Psoas muscle (tissue), 8 donors: ENCODE measurements at places on chromosomes 5 and 9.

GRCh38 chr9:29212397-29213387 is 1639.4 kb upstream of the C9orf72 start:
- peak; percentile 38 for DNase-seq

- no peak for DNase-seq
These were observed 9.3 kb downstream of the CAST start for GRCh38 chr5:96671441-96671840.

DNA sequence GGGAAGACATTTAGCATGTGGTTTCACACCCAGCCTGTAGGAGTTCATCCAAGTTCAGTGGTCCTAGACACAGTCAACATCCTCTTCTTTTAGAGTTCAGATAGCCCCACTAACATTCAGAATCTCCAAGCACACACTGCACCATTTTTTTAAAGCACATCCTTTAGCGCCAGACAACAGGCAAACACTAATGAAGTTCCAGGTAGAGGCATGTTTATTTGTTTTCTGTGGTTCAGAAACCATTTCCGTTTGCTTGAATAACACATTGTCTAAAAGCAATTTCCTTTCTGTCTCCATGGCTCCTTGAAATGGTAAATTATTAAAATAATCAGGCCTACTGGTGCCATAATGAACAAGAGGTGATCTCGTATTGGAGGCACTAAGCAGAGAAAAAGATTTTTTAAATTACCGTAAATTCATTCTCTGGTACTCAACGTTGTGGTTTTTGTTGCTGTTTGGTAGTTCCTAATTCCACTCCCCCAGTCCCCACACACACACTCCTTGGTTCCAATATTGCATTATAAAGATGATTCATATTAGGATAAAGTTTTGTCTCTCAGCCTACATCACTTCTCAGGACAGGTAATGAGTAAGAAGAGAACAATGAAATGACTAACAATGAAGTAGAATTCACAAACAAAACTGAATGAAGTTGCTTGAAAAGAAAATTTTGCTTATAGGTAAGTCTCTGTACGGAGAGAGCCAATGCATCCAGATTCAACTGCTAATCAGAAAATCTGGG is 153.1 kb downstream of the PCSK1 start:
- no peak for DNase-seq

DNA sequence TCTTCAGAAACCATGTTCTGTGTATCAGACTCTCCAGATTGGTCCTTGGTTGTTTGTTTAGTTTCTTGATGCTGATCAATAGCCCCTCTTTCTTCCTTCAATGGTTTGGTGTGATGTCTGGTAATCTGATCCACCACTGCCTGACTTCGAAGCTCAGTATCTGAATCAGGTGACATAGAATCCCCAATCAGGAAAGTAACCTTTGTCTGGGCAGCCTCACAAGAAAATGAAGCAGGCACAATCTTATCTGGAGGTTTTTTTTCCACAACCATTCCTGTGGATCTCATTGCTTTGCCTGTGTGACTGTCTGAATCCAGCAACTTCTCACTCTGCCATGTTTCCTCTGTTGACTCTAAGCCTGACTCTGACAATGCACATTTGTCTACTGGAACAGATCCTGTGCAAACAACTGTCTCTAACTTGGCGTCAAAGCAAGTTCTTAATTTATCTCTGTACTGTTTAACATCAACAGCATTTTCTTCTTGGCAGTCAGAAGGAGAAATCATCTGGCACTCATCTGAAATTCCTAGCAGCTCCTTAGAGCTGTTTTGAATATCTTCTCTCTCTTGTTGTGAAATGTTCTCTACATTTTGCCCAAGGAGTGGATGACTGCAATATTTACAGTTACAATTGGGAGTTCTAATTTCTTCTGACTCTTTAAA is 37.1 kb upstream of the RAPGEF6 start:
- no peak for DNase-seq

GRCh38 chr9:86730163-86730928 is 217.0 kb downstream of the GAS1 start:
- DNase-seq = no peak

DNA sequence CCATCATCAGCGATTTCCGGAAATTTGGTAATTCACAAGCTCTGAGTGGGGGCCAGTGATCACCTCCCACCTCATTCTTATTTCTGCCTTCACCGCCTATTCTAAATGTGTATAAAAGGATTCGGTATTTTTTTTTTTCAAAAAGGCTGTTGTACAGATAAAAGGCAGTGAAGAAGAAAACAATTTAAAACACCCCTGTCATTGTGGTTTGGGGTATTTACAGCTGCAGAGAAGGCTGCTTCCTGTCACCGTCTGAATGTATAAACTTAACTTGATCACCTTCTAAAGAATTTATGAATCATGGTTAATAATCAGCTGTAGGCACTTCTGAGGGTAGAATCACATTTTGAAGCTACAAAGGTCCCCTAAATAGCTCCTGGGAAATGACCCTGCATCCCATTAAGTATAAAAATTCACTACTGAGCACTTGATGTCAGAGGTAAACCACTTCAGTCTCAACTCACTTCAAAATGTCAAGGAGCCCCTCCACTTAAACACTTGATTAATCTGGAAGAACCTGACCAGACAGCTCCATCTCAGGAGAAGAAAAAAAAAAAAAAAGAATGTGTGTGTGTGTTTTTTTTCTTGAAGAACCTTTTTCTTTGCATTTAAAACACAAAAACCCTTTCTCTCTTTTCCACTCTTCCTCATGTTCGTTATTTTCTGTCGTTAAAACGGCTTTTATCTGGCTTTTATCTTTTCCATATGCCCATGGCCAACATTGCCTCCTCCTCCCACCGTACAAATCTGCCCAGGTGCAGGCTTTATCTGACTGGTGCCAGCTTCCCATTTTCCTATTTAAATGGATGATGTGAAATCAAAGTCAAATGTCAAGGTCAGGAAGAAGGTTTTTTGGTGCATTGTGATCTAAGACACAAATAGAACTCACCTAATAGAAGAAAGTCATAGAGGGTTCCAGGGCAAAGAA is 291.2 kb downstream of the IRX1 start:
- DNase-seq = no peak

GRCh38 chr5:15807871-15808270 is 307.9 kb downstream of the FBXL7 start:
- peak; percentile 21 for DNase-seq

- DNase-seq = no peak
These were observed 10.1 kb downstream of the NPR2 start for GRCh38 chr9:35801328-35802128.

GRCh38 chr5:66285343-66285922 is 141.3 kb downstream of the SREK1 start:
- no peak for DNase-seq

GRCh38 chr5:51997949-51998348 is 614.7 kb downstream of the ISL1 start:
- no peak for DNase-seq

DNA sequence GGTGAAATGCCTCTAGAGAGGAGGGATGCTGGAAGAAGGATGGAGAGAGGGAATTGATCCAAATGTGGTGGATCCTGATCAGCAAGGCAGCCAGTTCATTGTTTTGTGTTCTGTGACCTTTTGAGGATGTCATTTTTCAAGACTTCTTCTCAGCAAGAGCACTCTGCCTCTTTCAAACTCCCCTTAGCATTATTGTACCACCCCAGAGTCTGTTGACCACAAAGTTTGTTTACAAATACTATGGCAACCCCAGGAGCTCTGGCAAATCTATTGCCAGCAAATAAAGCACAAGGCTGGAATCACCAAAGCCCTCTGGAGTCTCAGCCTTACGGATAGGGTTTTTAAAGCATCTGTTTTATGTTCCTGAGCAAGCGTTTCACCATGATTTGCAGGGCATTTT is 76.2 kb upstream of the SLC1A3 start:
- DNase-seq = no peak

- DNase-seq = no peak
These were observed 62.7 kb downstream of the EPB41L4A start for GRCh38 chr5:112356178-112356956.

- DNase-seq = no peak
These were observed 1.2 kb downstream of the JAK2 start for GRCh38 chr9:4986296-4986695.

- no peak for DNase-seq
These were observed 103.6 kb downstream of the HSPA4 start for GRCh38 chr5:133155326-133155969.

GRCh38 chr9:20253635-20254034 is 368.7 kb downstream of the MLLT3 start:
- DNase-seq = no peak

- no peak for DNase-seq
These were observed 1.8 kb downstream of the FEM1C start for GRCh38 chr5:115542651-115543364.

DNA sequence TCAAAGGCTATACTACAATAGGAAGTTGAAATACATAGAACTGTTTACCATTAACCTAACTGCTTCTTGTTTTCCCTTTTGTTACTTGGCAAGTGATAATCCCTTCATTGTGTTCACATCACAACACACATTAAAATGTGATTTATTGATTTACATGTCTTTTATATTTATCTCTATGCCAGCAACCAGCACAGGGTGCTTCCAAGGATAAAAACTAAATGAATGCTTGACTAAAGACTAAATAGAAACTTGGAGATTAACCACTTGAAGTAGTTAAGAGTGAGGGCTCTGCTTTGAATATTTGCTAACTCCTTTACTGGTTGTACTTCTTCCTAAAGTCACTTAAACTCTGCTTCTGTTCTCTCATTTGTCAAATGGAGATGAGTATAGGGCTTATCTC is 1730.6 kb downstream of the EFNA5 start:
- DNase-seq = no peak

GRCh38 chr5:96004754-96005153 is 43.1 kb upstream of the ELL2 start:
- no peak for DNase-seq

DNA sequence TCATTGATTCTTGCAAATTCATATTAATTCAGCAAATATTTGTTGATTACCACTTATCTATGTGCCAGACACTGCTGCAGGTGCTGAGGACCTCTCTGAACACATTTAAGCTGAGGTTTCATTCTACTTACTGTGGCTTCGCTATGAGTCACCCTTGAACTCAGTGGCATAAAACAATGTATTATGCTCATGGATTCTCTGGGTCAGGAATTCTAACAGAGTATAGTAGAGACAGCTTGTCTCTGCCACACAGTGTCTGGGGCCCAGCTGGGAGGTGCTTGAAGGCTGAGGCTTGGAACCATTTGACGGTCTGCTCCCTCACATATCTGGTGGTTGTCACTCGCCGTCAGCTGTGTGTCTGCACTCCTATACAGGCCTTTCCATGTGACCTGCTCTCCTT is 124.3 kb upstream of the NR3C1 start:
- no peak for DNase-seq

DNA sequence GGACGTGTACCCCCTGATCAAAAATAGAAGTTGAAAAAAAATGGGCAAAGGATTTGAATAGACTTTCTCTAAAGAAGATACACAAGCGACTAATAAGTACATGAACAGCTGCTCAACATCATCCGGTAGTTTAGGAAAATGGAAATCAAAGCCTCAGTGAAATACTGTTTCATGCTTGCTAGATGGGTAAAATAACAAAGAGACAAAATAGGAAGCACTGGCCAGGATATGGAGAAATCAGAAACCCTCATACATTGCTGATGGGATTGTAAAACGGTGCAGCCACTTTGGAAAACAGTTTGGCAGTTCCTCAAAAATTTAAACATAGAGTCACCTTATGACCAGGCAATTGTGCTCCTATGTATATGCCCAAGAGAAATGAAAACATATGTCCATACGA is 65.0 kb upstream of the SUB1 start:
- DNase-seq = no peak

DNA sequence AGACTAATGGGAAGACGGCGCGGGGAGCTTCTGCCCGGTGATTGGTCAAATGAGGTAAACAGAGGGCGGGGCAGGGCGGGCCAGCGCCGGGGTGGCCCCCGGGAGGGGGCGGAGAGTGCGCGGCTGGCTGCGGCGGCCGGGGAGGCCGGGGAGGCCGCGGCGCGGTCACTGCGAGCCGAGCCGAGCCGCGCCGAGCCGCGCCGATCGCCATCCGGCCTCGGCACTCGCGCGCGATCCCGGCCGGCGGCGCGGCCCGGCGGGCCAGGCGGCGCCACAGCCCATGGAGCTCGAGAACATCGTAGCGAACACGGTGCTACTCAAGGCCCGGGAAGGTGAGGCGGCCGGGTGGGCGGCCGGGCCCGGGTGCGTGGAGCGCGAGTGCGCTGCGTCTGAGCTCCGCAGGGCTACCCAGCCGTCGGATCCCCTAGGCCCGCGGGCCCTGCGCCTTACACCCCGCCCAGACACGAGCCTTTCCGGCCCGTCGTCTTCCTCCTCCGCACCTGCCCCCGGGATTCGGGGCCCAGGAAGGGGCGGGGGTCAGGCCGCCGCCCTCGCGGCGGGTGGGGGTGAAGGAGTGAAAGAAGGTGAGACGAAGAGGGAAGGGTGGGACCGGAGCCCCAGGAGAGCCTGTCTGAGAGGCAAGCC is at the start of gene GRK6:
Gene GRK6, plus strand, starts transcription at position 111 of the 645 bp plus-strand sequence. Its CDS starts 170 bp downstream, at position 281.
- DNase-seq = peak; percentile 75

DNA sequence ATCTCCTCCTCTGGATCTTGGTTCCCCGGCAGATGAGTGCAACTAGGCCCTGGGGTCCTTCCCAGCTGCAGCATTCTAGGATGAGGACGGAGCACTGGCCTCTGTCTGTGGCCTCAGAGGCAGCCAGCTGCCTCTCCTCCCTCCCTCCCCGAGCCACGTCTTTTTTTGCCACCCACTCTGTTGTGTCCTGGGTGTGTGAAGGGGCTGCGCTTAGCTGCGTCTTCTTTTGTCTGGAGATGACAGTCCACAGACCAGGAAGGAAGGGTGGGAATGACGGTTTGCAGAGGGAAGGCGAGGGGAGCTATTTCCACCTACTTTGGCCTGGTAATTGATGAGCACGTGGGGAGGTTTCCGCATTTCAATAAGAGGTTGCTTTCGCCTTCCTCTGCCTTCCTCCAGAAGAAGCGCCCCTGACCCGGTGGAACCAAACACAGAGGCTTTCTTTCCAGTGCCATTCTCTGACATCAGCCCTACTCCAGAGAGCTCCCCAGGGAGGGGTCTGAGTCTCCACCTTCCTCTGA is 34.5 kb upstream of the GABRP start:
- DNase-seq = no peak

GRCh38 chr5:144484124-144484897 is 313.6 kb downstream of the KCTD16 start:
- no peak for DNase-seq

- peak; percentile 36 for DNase-seq
These were observed 17.3 kb upstream of the SLC12A7 start for GRCh38 chr5:1128977-1129710.

- no peak for DNase-seq
These were observed 2.7 kb downstream of the BTNL9 start for GRCh38 chr5:181042722-181043121.

- no peak for DNase-seq
These were observed 218.1 kb downstream of the TRIM32 start for GRCh38 chr9:116905171-116905588.

GRCh38 chr5:53211799-53212198 is 102.2 kb upstream of the MOCS2 start:
- DNase-seq = no peak

DNA sequence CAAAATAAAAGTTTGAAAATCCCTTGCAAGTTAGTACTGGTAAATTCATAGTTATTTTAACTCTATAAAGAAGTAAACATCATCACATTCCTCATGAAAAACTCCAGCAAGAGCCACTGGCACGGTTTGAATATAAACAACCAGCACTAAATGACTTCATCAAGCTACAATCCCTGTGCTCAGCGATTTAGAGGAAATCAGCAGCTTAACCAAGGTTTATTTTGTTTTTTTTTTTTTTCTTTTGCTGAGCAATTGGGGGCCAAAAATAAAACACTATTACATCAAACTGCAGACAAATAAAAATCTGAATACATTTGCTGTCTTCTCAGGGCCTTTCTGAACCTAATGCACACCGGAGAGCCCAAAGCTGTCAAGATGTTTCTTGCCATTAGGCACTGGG is 106.2 kb upstream of the SLC24A2 start:
- DNase-seq = no peak
